ENCODE measurements at places on chromosomes 3 and 15. TPM values are rescaled to one million over a fixed set of nuclear protein-coding genes. Genes with fewer than 3 reads are reported as not detected.

The CHRD gene
- polyA plus RNA-seq: not detected

DNA sequence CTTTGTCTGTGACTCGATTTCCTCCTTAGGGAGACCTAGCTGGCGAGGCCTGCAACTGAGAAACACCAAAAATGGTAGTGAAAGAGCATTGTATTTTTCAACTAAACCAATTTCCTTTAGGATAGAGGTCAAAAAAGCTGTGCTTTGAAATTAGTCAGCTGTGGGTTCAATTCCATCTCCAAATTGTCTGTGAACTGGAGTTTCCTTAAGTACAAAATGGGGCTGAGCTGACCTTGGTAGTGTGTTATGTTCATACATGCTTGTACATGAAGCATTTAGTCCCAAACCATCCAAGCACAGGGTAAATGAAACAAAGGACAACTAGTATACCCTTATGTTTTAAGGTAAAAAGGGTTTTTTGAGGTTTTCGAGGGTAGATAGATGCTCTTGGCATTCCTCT, 99.3 kb downstream of the RARB start:
- no peak overlapping the region for H3K27ac ChIP-seq
- no peaks in the 10 kb centered on the region for H3K36me3 ChIP-seq
- no peak overlapping the region for H3K4me3 ChIP-seq
- H3K27me3 ChIP-seq: no peaks in the 10 kb centered on the region

DNA sequence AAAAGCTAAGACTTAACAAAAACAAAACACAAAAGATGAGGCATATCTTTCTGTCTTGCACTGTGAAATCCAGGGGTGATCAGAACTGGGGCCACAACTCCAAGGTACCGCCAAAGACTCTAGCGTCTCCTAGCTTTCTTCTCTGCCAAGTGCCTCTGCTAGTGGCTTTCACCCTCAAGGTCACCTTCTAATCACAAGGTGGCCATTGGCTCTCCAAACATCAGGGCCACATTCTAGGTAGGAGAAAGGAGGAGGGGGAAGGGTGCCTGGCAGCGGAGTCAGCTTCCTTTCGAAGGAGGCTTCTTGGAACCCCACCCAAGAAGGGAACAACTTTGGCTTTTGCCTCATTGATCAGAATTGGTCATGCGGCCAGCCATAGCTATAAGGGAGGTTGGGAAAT, 168.8 kb upstream of the SMAD3 start:
- no peaks in the 10 kb centered on the region for H3K36me3 ChIP-seq
- peaks cover 9% of the 10 kb centered on the region for H3K4me1 ChIP-seq
- H3K4me3 ChIP-seq: no peak overlapping the region
- DNase-seq: no peak

GRCh38 chr3:33442190-33442589, 2.0 kb upstream of the UBP1 start:
- H3K4me1 ChIP-seq: peaks cover 27% of the 10 kb centered on the region
- no peak overlapping the region for H3K27ac ChIP-seq
- H3K36me3 ChIP-seq: no peaks in the 10 kb centered on the region
- H3K27me3 ChIP-seq: no peaks in the 10 kb centered on the region

DNA sequence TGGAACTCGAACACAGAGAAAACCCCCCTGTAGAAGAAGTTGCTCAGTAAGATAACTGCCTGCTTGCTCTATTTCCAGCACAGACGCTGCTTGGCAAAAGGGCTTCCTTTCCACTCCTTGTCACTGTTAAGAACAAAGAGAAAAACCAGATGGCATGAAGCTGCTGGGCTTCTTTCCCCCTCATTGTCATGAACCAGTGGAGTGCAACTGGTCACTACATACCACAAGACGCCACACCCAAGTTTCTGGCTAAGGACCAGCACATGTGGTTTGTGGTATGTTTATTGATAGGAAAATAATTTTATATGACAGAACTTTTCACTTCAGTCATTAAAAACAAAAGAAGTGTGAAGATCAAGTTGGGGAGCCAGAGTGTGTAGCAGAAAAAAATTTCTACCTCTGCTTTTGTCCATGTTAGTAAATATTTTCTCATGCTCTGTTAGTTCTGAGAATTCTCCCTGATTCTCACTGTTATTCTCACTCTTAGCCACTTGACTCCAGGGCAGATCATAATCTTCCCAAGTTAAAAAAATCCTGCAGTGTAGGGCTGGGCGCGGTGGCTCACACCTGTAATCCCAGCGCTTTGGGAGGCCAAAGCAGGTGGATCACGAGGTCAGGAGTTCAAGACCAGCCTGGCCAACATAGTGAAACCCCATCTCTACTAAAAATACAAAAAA, 37.9 kb downstream of the CLK3 start:
- H3K4me3 ChIP-seq: no peak overlapping the region
- peaks cover 15% of the 10 kb centered on the region for H3K4me1 ChIP-seq
- H3K27ac ChIP-seq: no peak overlapping the region
- no peaks in the 10 kb centered on the region for H3K27me3 ChIP-seq
- peaks cover 17% of the 10 kb centered on the region for H3K36me3 ChIP-seq

All from CD14-positive monocyte (primary cell).